Amniotic stem cell (primary cell): ENCODE measurements at places on chromosomes 6 and 20.

DNA sequence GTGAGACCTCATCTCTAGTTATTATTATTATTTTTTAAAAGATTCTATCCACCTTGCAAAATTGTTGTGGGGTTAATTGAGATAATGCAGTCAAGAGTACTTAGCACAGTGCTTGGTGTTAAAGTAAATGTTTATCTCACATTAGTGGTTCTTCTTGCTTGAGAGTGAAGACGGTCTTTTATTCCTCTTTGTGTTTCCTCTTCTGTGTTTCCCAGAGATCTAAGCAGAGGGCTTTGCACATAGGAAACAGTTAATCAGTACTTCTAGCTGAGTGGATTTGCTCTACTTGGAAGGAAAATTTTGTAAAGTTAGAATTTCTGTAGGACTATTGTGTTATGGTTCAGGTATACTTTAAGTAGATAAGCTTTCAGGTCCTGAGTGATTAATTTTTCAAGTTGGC, 3.5 kb downstream of the ARMC2 start:
- DNase-seq, result no peak

GRCh38 chr6:52363228-52363867, 1.4 kb downstream of the PAQR8 start:
- no peak for DNase-seq

GRCh38 chr6:22732176-22732970, 163.0 kb downstream of the HDGFL1 start:
- no peak for DNase-seq

- DNase-seq, result no peak
These were observed 106.4 kb upstream of the ASCC3 start for GRCh38 chr6:100987556-100987955.

DNA sequence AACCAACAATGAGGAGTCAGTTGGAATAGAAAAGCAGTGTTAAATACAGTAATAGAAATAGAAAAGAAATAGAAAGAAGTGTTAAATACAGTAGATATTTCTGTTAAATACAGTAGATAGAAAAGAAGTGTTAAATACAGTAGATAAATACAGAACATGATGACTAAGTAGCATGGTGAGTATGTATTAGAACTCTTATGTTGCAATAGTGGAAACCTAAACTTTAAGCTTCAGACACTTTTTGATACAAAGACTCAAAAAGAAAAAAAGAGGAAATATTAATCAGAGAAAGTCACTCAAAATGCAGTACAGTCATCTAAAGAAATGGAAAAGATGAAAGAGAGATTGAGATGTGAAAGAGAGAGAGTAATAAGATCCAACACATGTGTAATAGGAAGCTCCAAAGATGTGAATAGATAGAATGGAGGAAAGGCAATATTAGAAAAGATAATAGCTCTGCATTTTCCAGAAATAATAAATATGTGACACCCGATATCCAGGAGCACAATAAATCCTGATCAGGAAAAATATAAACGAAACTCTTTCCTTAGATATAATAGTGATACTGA, 131.5 kb upstream of the KCNK16 start:
- DNase-seq, result no peak

DNA sequence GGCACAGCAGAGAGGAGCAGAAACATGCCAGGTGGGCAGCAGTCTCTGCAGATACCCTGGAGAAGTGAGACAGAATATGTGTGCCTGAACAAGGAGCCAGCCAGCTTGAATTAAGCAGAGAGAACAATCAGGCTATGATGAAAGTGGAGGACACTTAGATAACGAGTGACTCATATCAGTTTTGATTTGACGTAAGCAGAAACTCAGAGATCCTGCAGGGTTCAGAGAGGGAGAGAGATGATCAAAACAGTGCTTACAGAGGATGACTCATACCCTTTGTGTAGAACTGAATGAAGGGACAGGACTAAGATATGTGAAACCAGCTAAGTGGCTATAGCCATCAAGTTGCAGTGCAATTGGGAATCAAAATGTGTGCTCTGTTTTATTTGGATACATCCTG, 300.7 kb downstream of the TENT5A start:
- peak; percentile 32 for DNase-seq

DNA sequence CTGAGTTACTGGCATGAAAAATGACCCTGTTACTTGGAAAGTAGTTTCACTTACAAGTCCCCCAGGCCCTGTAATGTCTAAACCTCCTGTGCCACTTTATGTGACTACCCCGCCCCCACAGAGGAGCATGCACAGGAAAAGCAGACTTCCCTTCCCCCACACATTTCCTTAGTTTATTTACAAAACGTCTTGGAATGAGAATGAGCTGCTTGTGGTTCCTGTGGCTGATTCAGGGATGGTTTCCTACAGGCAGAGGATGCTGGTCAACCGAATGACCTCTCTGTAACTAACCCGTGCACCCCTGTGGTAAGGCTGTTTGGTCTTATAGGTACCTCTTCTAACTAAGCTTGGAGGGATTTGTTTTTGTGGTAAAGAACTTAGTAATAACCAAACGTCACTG, 28.5 kb downstream of the RSPO3 start:
- DNase-seq, result no peak

GRCh38 chr6:110876170-110876773, 1.7 kb downstream of the AMD1 start:
- peak; percentile 85 for DNase-seq

- no peak for DNase-seq
These were observed 1.5 kb downstream of the ZHX3 start for GRCh38 chr20:41316051-41316450.

DNA sequence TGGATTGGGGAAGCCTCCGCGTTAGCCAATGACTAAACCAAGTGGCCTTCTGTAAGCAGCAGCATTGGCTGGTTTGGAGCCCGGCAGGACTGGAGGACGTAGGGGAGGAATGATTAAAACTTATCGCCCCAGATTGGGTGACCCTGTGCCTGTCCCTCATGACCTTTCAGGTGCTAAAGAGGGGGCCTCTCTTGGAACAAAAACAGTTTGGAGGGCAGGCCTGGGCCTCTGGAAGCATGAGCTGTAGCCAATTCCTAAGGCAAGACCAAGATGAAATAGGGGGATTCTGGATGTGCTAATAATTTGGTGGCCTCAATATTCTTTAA, 1.4 kb downstream of the GMPR start:
- DNase-seq, result no peak
